ENCODE measurements at places on chromosomes 7 and 10.

GRCh38 chr10:109880886-109881768 lies 42.2 kb downstream of the XPNPEP1 start:
- no peak for DNase-seq

GRCh38 chr10:58531084-58531695 lies 18.5 kb downstream of the BICC1 start:
- DNase-seq, result peak; percentile 8

GRCh38 chr7:41241641-41242040 lies 461.2 kb downstream of the INHBA start:
- DNase-seq, result no peak

DNA sequence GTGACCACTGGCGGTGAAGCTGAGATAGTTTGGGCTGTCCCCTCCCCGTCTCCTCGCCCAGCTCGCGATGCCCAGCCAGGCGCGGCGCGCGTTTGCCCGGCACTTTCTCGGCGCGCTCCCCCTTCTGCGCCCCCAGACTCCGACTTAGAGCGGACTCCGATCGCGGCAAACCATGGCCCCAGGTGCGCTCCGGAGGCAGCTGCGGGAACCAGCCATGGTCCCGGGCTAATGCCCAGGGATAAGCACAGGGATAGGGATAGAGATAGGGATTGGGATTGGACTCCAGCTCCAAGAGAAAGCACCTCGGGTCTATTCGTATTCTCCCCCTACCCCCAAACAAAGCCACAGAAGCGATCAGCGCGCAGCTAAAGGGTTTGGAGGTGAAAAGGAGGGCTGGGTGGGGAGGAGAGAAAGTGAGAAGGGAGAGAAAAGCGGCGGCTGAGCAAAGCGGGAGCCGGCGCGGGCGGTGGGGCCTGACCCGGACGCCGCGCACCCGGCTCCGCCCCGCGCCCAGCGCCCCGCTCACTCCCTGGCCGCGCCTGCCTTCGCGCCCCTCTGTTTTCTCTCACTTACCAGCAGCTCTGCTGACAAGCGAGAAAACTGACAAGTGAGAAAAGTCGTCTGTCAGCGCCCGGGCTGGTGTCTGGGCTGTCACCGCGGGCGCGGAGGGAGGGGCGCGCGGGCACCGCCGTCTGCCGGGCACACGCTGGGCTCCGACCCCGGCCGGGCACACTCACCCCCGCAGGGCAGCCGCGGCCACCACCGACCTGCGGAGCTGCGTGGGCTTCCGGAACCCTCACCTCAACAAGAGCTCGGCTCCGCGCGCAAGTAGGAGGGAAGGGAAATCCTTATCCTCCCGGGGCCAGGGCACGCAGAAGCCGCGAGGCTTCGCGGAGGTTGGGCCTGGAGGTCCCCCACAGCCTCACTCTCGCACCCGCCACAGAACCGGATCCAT lies at the start of gene PDE1C:
PDE1C (minus strand) TSS at position 2 of the 955 bp plus-strand sequence.
- peak; percentile 0 for DNase-seq

- no peak for DNase-seq
Measured at GRCh38 chr10:122373721-122374120, 787 bp upstream of the PLEKHA1 start.

DNA sequence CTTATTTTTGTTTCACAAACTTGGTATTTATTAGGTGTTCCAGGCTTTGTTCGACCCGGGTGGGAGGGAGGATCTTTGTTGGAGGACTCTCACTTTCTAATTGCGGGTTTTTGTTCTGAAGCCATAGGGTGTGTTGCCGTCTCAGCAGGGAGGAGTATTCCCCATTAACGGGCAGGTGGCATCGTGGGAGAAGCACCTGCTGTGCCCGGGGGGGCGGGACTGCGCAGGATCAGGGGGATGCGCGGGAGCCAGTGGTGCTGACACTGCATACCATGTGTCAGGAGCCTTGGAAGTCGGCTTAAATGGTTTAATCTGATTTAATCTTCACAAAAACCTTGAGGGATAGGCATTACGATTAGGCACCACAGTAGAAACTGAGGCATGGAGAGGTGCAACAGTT lies 113.0 kb downstream of the MGMT start:
- DNase-seq, result no peak

GRCh38 chr10:15796762-15797161 lies 63.5 kb downstream of the MINDY3 start:
- DNase-seq, result no peak

- no peak for DNase-seq
Measured at GRCh38 chr7:44729949-44730590, 18.6 kb upstream of the ZMIZ2 start.

DNA sequence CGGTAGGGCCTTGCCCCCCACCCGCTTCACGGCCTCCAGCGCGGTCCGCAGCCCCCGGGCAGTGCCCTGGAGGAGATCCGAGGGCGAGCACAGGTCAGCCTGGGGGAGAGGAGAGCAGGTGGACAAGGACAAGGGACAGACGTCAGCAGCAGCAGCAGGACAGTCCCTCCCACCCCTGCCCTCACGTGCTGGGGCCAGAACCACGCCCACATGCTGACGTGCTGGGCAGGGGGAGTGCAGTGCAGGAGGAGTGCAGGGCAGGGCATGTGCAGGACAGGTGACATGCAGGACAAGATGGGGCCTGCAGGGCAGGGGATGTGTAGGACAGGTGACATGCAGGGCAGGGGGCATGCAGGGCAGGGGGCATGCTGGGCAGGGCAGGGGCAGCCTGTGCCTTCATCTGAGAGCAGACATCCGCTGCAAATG lies 1.5 kb upstream of the SAP25 start:
- no peak for DNase-seq

GRCh38 chr10:130766071-130766470 lies 545.5 kb downstream of the TCERG1L start:
- no peak for DNase-seq

GRCh38 chr10:116634126-116634975 lies 13.6 kb downstream of the PNLIPRP2 start:
- DNase-seq, result no peak

- no peak for DNase-seq
Measured at GRCh38 chr10:35910234-35910633, 268.1 kb upstream of the FZD8 start.

- no peak for DNase-seq
Measured at GRCh38 chr7:48563334-48563733, 361.0 kb upstream of the CDC14C start.

DNA sequence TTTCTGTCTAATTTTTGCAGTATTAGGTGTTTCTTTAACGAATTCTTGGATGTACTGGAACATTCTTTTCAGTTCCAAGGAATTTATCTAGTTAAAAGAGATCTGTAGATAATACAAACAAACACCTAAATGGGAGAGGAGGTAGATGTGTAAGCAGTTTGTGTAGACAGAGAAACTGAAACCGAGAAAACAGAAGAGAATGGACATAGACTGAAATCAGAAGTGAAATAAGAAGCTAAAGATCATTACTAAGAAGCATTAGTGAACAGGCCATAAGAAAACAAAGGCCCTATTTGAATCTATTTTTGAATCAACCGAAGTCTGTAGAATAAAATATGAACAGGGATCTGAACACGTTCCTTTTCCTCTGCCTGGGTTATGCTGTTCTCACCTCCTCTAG lies 26.5 kb upstream of the TMEM229A start:
- no peak for DNase-seq

- DNase-seq, result no peak
Measured at GRCh38 chr7:101792051-101792681, 25.3 kb upstream of the CUX1 start.

GRCh38 chr7:153675131-153675530 lies 377.1 kb upstream of the DPP6 start:
- DNase-seq, result no peak

DNA sequence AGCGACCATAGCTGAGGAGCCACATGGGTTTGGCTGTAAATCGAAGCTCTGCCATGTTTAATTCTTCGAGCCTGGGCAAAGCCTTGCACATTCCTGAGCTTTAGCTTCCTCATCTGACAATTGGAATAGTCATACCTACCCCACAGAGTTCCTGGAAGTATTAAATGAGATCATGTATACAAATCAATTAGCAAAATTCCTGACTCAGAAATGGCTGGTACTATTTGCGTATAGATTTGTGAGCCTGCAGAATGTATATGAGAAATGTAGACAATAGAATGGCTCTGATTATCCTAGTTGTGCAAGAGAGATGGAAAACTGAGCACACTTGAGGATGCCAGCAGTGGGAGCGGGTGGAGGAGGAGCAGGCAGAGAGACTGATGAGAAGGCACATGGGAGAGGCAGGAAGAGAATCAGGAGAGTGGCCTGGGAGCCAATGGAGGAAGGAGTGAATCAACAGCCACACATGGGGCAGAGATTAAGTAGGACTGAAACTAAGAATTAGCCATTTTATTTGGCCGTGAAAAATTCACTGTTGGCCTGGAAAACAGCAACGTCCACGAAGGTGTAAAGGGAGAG lies 128.0 kb upstream of the C1GALT1 start:
- no peak for DNase-seq

Data from stimulated activated CD8-positive, alpha-beta memory T cell treated with anti-CD3 and anti-CD28 coated beads, Interleukin-7, amount 100 ng/mL, for 4 hours (primary cell).